ENCODE measurements at places on chromosomes 3 and 15. TPM values are rescaled to one million over a fixed set of nuclear protein-coding genes. Genes with fewer than 3 reads are reported as not detected.
A peak's percentile ranks its signal among the peaks of the same experiment; 100 is the strongest.

DNA sequence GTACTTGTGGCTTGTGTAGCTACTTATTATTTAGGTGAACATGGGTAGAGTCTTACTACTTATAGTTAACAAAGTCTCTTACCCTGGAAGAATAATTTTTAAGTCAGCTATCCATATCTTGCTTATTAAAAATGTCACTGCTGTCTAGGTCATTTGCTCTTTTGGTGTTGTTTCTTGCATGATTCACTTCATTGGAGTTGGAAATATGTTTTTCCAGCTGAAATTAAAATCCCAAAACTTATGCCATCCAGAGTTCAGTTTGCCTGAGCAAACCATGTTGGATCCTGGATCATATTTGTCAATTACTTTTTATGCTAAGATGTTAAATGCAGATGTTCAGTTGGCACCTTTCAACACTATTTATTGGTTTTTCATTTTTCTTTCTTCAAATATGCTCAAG lies 421.0 kb upstream of the RBMS3 start:
- no peak for DNase-seq

DNA sequence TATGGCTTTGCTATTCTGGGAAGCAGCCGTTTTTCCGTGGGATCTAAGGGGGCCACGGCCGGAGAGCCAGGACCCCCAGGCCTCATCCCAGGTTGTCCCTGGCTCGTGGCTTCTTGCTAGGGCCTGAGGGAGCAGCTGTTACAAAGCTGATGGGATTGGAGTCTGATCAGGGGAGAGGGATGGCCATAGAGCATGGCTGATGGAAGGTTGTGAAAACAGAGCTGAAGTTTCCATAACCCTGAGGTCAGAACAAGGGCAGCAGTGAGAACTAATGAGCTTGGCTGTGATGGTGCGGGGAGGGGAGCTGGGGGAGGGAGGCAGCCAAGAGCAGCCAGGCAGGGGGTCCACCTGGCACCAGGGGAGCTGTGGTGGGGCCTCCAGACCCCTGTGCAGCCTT lies 63.0 kb downstream of the LINGO1 start:
- no peak for DNase-seq

GRCh38 chr15:95687686-95688085 lies 642.8 kb upstream of the NR2F2 start:
- no peak for DNase-seq

DNA sequence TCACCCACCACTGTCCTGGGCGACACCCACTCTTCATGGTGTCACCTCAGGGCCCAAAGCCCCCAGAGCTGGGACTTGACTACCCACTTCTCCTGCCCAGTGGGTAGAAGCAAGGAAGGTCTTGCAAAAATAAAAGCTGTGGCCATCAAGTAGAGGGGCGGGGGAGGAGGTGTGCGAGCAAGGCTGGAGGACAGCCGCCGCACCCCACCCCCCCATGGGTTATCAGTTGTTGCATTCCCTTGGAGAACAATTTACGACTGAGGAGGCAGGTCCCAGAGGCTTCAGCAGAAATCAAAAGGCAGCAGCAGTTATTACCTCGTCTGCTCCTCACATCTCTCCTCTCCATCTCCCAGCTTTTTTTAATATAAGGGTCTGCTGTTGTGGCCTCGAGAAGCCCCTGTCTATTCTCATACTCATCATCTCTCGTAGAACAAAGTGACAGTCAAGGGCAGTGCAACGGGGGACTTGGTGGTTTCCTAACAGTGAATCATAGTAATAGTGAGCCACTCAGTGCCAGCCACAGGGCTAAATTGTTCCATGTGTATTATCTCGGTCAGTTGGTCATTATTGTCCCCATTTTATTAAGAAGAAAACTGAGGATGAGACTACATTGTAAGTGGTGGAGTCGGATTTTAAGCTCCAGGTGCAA lies 116.4 kb downstream of the PDCD6IP start:
- DNase-seq = no peak

GRCh38 chr3:52181543-52181942 lies 16.4 kb upstream of the ALAS1 start:
- no peak for DNase-seq

The SCN11A gene
- 0.02 TPM for total RNA-seq

GRCh38 chr3:159948429-159949144 lies 40.0 kb upstream of the IL12A start:
- no peak for DNase-seq

DNA sequence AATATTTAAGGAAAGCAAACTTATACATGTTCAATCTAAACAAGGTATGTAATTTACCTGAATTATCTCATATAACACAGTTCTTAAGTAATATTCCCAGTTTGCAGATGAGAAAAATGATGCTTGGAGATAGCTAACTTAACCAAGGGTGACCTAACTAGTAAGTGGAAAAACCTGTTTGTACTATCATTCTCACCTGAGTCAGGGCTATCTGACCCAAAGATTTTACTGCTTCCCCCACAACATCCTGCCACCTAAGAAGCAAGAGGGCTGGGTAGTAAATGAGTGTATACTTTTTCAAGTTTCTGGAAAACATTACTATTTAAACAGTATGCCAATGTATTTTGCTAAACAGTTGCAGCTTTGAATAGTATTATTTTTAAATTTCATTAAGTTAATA lies 10.6 kb downstream of the TP63 start:
- DNase-seq = no peak

- no peak for DNase-seq
Measured at GRCh38 chr3:32237670-32238452, 619 bp upstream of the CMTM8 start.

DNA sequence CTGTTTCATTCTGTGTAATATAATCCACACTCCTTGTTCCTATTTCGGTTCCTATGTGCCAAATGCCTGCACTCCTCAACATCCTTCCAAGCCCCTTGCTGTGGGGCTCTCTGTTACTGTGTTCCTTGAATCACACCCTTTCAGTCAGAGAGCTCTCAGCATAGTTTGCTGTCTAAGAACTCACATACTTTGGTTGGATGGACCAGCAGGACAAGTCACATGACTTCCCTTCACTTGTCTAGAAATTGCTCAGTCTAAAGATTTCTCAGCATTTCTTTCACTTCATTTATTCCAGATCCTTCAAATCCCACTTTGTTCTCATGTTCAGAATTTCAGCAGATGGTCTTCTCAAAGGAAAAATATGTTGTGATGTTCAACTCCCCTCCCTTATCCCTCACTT lies 203.5 kb upstream of the PFN2 start:
- no peak for DNase-seq

The SLTM gene
- 120 TPM for total RNA-seq

GRCh38 chr3:161454615-161455014 lies 42.0 kb upstream of the OTOL1 start:
- DNase-seq = no peak

DNA sequence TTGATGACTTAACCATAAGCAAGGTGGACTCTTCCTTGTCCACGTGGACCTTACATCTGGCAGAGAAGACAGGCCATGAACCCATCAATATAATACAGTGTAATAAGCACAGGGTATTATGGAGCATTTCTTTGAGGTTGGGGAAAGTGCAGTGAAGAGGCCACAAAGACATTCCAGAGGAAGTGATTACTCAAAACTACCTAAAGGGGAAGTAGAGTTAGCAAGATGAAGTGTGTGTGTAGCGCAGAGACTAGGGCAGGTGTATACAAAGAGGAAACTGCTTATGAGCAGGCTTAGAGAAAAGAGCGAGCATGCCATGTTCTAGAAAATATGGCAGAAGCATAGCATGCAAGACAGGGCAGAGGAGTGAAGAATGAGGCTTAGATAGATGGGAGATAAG lies 17.9 kb downstream of the CP start:
- DNase-seq = no peak

The ZIC1 gene
- not detected for total RNA-seq

- no peak for DNase-seq
Measured at GRCh38 chr3:27659279-27660021, 62.7 kb downstream of the EOMES start.

- DNase-seq = no peak
Measured at GRCh38 chr3:52084954-52085680, 28.7 kb upstream of the DUSP7 start.

GRCh38 chr15:62054979-62055378 lies 5.3 kb downstream of the VPS13C start:
- no peak for DNase-seq

DNA sequence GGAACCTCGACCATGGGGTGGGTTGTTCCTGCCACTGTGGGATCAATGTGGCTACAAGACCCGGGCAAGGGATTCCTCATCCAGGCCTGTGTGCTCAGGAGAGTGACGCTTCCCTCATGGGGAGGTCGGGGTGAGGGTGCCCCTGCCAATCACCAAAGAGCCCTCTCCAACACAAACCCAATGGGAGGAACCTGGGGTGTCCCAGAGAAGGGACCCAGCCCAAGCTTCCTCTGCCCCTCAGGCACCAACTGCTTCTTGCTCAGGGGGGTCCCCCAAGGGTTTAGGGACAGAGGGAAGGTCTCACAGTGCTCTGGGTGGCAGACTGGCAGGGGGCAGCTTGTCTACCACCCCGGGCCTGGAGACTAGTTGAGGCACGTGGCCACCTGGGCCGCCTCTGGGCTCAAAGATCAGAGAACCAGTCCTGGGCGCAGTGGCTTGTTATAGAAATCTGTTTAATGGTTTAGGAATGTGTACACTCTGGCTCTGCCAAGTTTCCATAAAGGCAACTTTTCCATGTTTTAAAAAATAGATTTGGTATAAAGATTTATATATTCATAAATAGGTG lies 26.6 kb downstream of the GP9 start:
- DNase-seq = no peak

DNA sequence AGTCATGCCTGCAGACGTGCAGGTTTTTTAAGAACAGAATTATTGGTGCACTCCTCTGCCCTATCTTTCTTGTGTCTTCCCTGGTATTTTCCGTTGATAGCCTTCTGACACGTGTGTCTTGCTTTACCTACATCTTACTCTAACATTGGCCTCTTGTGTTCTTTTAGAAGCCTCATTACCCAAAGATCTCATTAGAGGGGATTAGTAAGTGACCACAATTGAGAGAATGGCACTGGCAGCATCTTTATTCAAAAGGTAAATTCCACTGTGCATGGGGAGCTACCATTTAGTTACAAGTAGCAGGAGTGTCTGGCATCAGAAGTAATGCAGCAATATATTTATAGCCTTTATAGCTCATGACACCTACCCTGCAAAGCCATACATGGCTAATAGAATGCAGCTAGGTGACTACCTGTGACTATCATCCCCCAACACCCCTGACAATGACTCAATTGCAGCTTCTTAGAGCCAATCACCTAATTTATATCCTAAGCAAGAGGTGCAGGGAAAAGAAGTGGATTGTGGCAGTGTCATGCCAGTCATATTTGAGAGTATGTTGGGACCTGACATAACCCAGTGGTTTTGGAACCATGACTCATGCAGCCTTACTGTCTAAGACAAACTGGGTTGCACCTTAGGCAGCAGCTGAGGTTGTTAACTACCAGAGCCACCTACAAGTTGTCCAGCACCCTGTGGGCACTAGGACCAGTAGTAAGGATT lies 164.8 kb downstream of the GRM7 start:
- DNase-seq = no peak

The GOLGA8Q gene
- total RNA-seq = 1.4 TPM

- no peak for DNase-seq
Measured at GRCh38 chr15:90425726-90426346, 37.8 kb downstream of the IQGAP1 start.

- DNase-seq = no peak
Measured at GRCh38 chr15:35444557-35445204, 101.3 kb downstream of the DPH6 start.

- DNase-seq = no peak
Measured at GRCh38 chr3:4987538-4988296, 8.5 kb downstream of the BHLHE40 start.

- no peak for DNase-seq
Measured at GRCh38 chr3:142029052-142029642, 120.2 kb downstream of the TFDP2 start.

The GP9 gene
- not detected for total RNA-seq

The SLC51A gene
- not detected for total RNA-seq

The ROBO2 gene
- total RNA-seq = not detected

- DNase-seq = no peak
Measured at GRCh38 chr3:148903022-148903442, 37.9 kb downstream of the CPA3 start.

GRCh38 chr3:28053759-28054158 lies 187.7 kb upstream of the CMC1 start:
- DNase-seq = no peak

The ARGFX gene
- total RNA-seq = not detected

The RPL4 gene
- total RNA-seq = 3,363 TPM

The IQCF6 gene
- total RNA-seq = not detected

DNA sequence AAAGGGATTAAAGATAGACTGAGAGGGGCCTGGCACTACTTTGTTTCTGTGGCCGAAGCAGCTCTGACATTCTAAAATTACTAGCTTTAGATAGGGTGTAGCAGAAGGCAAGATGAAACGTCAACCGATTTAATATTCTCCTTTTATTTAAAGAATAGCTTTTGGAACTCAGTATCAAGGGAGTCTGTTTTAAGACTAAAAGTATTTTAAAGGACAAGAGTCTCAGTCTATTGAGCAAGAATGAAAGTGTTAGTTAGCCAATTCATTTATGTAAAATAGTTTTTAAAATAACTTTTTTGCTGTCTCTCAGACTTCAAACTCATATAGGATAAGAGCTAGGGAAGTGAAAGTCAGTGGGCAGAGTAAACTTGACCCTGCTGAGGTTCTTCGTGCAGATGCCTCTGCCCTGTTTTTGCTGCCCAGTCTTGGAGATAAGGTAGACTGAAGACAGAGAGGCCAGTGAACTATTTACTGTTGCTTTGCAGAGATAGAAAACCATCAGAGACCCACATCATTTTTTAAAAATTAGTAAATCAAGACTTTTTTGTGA lies 1090.9 kb downstream of the ROBO2 start:
- no peak for DNase-seq

DNA sequence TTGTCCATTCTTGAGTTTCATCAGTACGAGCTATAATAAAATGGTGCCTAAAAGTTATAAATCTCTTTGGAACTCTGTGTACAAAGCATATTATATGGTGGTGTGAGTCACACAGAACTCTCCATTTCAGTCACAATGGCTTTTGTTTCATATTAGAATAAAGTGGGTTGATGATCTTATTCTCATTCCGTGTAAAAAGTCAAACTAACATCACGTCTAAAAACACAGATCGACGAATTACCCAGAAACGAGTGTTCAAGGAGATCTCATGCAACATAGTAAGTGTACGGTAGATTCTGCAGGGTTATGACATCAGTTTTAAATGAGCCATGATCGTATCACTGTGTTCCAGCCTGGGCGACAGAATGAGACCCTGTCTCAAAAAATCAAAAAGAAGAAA lies 122.4 kb downstream of the FOXP1 start:
- DNase-seq = no peak

GRCh38 chr3:15535732-15536131 lies 14.2 kb upstream of the COLQ start:
- peak; percentile 47 for DNase-seq

The NME9 gene
- total RNA-seq = not detected

DNA sequence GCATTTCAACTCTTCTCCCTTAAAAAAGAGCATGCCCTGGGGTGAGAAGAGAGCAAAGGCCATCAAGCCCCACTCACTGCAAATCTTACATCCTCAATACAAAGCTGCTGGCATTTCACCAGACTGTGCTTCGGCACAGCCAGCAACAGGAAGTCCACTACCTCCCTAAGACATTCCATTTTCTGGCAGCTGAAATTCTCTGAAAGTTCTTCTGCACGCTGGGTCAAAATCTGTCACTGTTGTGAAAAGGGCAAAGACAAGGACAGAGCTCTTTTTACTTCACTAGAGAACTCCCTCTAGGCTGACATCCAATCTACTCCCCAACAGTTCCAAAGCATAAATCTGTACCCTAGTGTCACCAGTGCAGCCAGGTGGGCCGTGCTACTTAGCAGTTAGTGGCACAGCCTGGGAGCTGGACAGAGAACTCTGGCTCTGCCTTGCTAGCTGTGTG lies 6.3 kb downstream of the MTMR10 start:
- no peak for DNase-seq

GRCh38 chr15:59352189-59352588 lies 20.5 kb downstream of the MYO1E start:
- no peak for DNase-seq

All from activated T-helper 2 cell treated with anti-CD3 and anti-CD28 coated beads, Interferon-gamma antibody, Interleukin-2, Interleukin-4, amounts not matched to agents 10 μg/mL and 5 μg/mL and 100 μg/mL, durations not matched to agents 14 hours and 24 hours and 36 hours (primary cell).